ENCODE measurements at places on chromosomes 12 and 14. TPM values are rescaled to one million over a fixed set of nuclear protein-coding genes. Genes with fewer than 3 reads are reported as not detected.

The TMEM119 gene
- total RNA-seq: 1.3 TPM

The ADAM21 gene
- total RNA-seq: 0.38 TPM

The TEP1 gene
- 9.7 TPM for total RNA-seq

DNA sequence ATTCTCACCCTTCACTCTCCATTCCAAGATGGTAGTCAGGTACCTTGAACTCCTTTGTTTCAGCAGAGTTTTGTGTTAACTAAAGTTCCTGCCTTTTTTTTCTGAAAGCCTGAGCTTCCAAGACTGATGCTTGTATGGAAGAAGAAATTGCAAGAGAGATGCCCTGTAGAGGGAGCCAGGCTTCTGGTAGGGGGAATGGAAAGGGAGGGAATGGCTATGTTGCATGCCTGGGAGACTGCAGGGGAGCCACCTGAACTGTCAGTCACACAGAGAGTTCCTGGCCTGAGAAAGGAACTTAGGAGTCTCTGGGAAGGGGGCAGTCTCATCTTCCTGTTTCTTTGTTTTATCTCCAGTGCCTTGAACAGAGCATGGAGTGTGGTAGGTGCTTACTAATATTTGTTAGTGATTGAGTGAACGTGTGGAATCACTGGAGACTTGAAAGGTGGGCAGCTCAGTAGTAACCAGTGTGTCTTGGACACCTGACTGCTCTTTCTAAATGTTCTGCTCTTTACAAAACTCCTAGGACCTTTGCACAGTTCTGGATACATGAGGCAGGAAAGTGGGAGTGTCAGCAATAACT lies 132.2 kb downstream of the ANO4 start:
- H3K36me3 ChIP-seq: no peaks in the 10 kb centered on the region
- H3K27me3 ChIP-seq: no peaks in the 10 kb centered on the region
- no peak overlapping the region for H3K27ac ChIP-seq
- no peaks in the 10 kb centered on the region for H3K4me1 ChIP-seq

DNA sequence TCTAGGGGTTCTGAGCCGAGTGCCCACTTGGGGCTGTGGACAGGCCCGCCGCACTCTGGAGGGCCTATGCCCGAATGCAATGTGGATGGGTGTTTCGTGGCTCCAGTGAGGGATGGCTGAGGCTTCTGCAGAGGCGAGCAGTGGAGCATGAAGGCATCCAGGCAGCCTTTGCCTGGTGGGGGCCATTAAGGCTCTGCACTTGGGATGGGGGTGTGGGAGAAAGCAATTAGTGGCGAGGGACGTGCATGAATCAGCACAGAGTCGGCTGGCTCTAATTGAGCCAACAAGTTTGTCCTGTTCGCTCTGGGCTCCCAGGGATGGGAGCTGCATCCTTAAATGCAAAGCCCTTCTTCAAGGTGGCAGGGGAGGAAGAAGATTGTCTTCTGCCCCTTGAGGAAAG lies 346.9 kb upstream of the FKBP4 start:
- DNase-seq: no peak
- no peaks in the 10 kb centered on the region for H3K27me3 ChIP-seq
- H3K36me3 ChIP-seq: peaks cover 5% of the 10 kb centered on the region
- H3K4me3 ChIP-seq: no peak overlapping the region

- no peak for DNase-seq
- H3K4me3 ChIP-seq: no peak overlapping the region
- peaks cover 77% of the 10 kb centered on the region for H3K36me3 ChIP-seq
- H3K27me3 ChIP-seq: no peaks in the 10 kb centered on the region
These were observed 6.1 kb downstream of the ASB8 start for GRCh38 chr12:48151103-48151771.

The FAM216A gene
- 4.2 TPM for total RNA-seq

DNA sequence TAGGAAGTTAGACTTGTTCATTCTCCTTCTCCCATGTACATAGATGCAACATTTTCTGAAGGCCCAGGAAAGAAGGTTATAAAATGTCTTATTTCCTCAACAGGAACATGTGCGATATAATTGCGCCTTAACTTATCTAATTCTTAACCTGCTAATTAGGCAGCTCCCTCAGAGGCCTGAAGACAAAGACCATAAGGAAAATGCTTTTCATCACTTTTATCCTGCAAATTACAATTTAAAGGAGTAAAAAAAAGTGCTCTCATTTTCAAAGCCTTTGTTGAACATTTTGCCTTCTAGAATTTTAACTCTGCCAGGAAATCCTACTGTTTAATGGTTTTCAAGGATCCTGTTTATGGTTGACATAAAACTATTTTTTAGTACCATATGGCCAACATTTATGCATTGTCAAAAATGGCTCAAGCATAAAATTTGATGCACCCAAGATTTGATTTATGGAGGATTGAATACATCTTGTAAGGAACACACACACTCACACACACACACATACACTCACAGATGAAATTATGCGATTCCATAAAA lies 660.4 kb upstream of the TMEM132C start:
- peaks cover 21% of the 10 kb centered on the region for H3K27me3 ChIP-seq
- no peak overlapping the region for H3K27ac ChIP-seq
- no peak overlapping the region for H3K4me3 ChIP-seq
- H3K4me1 ChIP-seq: no peaks in the 10 kb centered on the region
- DNase-seq: no peak

DNA sequence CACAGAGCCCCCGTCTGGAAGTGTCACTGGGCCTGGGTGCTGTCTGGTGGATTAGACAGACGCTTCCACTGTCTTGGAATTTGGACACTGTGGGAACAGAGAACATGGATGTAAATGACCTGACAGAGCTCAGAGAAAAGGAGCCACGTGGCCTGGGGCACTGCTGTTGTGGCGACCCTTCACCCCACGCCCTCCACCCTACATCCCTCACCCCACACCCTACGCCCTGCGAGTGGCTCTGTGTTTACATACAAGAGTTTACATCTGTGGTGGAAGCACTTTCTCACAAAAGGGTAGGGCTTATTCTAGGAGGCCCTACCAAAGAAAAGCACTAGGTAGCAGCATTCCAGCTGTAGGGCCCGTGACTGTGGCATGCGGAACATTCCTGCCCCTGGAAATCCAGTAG lies 47.7 kb downstream of the B4GALNT3 start:
- H3K27ac ChIP-seq: no peak overlapping the region
- H3K4me1 ChIP-seq: peaks cover 57% of the 10 kb centered on the region
- H3K4me3 ChIP-seq: no peak overlapping the region
- no peaks in the 10 kb centered on the region for H3K36me3 ChIP-seq

GRCh38 chr14:92513204-92513965 lies at the start of gene RIN3:
Gene RIN3, plus strand, starts transcription at chr14:92513781. Its CDS starts 152 bp downstream, at chr14:92513933.
- peak; percentile 58 for DNase-seq
- peak within 1 kb of the TSS; percentile 89 for H3K4me3 ChIP-seq
- no peaks in the 10 kb centered on the region for H3K36me3 ChIP-seq

Measured in left ventricle myocardium inferior (tissue), 1 donor.